ENCODE measurements at places on chromosomes 7 and 10.
A peak's percentile ranks its signal among the peaks of the same experiment; 100 is the strongest.

DNA sequence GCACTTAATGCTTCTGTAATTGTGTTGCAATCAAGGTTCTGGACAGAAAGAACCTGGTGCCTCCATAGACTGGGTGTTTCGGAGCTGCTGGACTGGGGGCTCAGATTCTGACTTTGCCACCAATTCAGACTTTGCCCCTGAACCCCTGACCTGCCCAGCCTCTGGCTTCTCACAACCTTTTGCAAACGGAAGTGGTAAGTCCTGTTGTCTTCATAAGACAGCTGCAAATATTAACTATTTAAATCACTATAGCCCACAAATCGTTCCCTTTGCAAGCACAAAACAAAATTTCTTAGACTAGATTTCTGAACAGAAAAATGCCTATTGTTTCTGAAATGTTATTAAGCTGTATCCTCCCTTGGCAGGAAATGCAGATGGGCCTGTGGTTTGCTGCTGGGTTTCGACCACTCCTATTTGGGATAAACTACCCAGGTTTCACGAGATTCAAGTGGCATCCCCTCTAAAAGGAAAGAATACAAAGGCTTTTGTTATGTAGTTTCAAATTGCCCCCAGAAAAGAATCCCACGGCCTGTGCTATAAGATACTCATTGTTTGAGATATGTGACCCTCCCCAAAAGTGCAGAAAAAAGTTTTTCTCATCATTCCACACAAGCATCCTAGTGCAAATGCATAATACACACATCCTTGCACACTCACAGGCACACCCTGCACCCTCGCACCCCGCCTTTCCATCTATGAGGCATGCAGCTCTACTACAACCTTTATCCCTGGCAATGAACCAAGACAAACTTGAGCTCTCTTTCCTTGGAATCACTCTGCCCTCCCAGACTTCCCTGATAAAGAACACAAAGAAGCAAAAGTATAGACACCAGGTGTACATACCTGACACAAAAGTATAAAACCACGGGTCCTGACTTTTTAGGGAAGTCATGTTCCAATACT lies 209.1 kb downstream of the PRPF18 start:
- peak; percentile 19 for DNase-seq

DNA sequence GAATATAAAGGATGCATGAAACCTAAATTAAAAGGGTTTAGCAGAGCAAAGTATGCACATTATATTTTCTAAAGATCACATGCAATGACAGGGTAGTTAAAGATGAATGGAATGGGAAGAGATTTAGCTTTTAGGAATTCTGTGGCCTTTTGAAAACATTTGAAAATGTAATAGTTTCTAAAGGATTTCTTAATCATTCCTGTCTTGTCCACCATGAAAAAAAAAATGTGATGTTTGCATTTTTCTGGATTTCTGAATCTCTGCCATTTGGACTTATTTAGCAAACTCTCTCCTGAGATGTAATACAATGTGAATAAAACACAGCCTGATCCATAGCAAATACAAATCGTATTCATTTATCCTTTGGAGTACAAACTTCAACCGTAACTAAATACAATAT lies 126.6 kb upstream of the RAB11FIP2 start:
- DNase-seq = no peak

DNA sequence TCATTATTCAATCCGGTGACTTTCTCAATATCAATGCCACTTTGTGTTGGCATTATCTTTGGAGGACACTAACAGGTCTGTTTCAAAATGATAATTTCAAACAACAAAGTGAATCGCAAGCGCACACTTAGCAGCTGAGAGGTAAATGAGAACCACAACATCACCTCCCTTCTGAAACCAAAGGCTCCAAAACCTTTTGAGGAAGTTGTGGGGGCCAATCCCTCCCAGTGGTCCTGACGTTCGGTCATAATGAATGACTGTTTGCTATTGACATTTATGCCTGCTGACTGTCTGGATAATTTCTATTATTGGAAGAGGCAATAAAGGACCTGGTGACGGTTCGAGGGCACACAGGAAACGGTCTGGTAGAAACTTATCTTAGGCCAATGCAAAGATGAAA lies 1.8 kb downstream of the ADARB2 start:
- DNase-seq = no peak

GRCh38 chr7:584122-584465 lies 64.4 kb upstream of the PDGFA start:
- peak; percentile 89 for DNase-seq

- no peak for DNase-seq
Measured at GRCh38 chr10:4522296-4523000, 303.6 kb upstream of the AKR1E2 start.

DNA sequence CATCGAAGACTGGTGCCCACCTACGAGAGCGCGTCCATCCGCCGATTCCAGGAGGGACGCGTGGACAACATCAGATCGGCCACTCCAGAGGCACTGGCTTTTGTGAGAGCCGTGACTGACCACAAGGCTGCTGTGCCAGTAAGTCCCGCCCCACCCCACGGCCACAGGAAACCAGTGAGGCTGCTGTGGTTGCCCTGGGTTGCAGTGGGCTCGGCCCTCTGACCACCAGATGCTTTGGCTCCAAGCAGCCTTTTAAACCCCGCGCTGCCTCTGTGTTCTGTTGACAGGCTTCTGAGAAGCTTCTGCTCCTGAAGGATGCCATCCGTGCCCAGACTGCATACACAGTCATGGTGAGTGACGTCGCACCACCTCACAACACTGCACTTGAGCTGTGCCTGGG lies 24.4 kb upstream of the C10orf53 start:
- DNase-seq = no peak

- DNase-seq = no peak
Measured at GRCh38 chr10:128487517-128487916, 361.3 kb upstream of the MKI67 start.

DNA sequence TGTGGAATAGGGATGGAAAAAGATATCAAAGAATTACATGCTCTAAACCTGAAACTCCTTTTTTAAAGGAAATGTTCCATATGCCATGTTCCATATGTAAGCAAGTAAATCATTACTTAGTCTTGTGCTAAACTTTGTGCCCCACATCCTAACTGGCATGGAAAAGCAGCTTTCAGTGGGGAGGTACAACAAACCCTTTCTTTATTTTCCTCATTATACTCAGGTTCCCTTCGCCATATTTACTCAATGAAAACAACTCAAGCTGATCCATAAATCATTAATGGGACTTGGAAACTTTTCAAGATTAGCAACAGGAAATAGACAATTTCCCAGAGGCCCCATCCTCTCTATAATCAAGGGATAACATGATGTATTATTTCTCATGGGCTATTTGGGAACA lies 56.0 kb downstream of the GSAP start:
- DNase-seq = no peak

DNA sequence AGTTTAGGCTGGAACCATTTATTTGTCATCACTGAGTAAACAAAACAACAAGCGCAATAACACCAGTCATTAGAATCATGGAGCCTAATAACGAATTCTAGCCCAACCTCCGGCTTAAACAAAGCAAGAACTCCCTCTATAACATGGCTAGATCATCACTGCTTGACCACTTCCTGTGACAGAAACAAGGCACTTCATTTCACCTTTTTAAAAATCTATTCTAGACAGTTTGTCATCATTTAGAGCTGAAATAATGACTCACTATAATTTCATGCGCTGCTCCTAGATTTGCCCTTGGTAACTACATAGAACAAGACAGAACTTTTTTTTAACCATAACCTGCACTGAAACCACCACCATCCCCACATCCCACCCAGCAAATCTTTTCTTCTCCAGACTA lies 81.3 kb downstream of the OSBPL3 start:
- DNase-seq = peak; percentile 41

- DNase-seq = no peak
Measured at GRCh38 chr10:71605263-71605962, 114.2 kb downstream of the C10orf105 start.

DNA sequence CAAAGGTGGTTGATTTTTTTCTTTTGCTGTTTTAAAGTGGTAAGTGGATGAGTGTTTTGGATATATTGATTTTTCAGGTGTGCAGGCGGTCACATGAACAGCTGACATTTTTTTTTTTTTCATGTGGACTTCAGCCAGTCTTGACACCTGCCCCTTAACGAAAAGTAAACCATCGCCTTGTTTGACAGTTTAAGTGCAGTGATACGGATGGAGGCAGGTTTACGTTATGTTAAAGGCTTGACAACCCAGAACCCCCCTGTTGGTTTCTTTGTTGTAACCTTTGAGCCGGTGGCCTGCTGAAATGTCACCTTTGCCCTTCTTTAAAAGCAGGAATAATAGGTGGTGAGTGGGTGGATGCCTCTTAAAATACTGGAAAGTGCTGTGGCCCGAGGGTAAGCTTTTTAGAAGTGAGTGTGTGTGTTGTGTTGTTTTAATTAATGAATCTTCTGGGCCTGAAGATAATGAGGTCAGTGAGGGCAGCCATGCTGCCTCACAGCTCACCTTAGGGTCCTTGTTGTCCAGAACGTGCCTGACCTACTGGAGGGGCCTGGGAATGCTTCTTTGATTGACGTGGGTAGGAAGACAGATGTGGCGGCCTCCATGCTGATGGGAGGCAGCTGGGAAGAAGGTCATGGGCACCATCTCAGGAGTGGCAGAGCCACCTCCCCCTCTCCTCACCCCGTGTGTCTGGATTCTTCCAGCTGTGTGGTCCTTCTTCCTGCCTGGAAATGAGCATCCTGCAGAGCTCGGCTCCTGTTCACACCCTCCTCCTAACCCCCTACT lies 69.8 kb downstream of the TCF7L2 start:
- DNase-seq = no peak

All from CD4-positive, alpha-beta T cell treated with Interleukin-15 for 4 hours (primary cell).